ENCODE measurements at places on chromosomes 16 and 17. TPM values are rescaled to one million over a fixed set of nuclear protein-coding genes. Genes with fewer than 3 reads are reported as not detected.

Gene USP31
- 2.3 TPM for total RNA-seq

Gene VPS4A
- 25.6 TPM for total RNA-seq

Gene TBX2
- total RNA-seq = 3.5 TPM

Gene NECAB2
- total RNA-seq = 0.53 TPM

Gene C16orf74
- 6.0 TPM for total RNA-seq

Gene MMP25
- not detected for total RNA-seq

Gene TBC1D3B
- 1.8 TPM for total RNA-seq

Gene WNT3
- total RNA-seq = 0.59 TPM
